CD4-positive, alpha-beta T cell treated with Interleukin-17A for 1 hour (primary cell): ENCODE measurements at places on chromosomes 12 and 14.
A peak's percentile ranks its signal among the peaks of the same experiment; 100 is the strongest.

GRCh38 chr12:26130728-26131127, 5.9 kb upstream of the BHLHE41 start:
- DNase-seq: no peak

DNA sequence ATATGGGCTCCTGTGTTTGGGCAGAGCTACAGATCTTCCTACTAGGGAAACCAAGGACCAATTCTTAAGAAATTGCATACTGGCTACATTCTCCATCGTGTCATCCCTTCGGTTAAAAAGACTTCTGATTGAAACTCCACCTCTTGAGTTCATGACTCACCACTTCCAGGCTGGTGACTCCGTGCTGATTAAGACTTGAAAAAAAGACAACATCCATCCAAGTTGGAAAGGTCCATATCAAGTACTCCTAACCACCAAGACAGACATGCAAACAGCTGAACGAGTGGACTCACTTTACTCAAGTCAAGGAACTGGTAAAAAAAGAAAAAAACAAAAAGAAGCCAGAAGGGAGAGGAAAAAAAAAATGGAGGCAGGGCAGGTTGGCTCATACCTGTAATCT, 63.4 kb downstream of the APOBEC1 start:
- DNase-seq: no peak

DNA sequence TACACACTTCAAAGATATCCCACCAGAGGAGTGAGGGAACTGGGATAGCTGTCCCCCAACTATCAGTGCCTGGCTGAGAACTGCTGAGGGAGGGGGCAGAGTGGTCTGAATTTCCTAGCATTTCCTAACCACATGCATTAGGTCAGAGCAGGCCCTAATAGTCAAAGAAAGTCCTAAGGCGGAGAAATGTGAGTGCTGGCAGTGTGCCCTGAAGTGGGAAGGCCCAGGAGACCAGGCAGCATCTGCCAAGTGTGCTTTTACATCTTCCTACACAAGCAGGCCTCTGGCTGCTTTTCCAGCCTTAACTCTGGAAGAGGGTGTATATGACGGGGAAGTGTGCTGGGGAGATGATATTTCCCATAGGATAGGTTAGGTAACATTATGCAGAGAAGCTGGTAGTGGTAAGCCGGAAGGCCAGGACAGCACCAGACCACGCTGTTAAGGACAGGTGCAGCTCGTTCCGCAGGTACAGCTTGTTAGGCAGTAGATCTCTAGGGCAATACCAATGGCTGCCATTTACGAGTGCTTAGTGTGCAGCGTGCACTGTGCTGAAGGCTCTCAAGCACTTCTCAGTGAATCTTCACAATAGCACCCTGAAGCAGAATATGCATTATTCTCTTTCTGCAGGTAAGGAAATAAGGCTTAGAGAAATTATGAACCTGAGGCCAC, 9.1 kb upstream of the CCDC198 start:
- DNase-seq: no peak

DNA sequence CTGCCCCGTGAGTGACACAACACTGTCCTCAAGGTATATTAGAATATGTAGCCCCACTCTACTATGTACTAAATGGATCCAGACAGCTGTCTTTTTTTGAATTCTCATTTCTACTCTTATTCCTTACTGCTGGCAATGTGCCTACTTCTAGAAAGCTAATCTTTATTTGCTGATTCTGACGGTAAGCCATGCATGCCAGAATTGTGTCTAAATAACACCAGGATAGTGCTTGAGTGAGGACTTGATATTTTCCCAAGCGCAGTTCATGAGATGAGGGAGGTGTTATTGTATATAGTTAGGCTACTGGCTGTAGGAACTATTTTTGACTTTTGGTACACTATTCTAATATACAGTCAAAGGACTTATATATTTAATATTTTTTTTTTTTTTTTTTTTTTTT, 316.2 kb upstream of the NAV3 start:
- DNase-seq: no peak

DNA sequence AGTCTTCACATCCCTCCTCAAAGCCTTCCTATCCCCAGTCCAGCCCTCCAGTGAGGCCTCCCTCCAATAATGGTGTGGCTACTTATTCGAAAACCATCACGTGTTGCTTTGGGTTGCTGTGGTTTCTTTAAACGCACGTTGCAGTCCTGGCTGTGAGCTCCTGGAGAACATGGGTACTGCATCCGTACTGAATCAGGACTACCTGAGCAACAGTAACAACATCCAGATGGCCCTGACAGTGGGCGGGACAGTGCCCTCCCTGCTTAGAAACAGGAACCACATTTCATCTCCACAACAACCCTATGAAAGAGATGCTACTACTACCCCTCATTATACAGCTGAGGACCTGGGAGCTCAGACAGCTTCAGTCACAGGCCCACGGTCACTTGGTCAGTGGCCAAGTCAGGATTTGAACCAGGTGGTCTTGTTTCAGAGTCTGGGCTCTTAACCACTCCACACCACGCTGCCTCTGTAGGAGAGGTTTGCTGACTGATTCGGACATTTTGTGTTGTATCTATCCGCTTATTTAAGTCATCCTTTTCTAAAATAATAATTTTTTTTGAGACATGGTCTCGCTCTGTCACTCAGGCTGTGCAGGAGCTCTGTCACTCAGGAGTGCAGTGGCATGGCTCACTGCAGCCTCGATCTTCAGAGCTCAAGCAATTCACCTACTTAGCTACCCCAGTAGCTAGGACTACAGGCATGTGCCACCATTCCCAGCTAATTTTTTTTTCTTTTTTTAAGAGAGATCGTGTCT, 104.8 kb downstream of the DPF3 start:
- no peak for DNase-seq

GRCh38 chr12:116492703-116493324, 66.4 kb upstream of the MAP1LC3B2 start:
- no peak for DNase-seq

GRCh38 chr12:27852117-27852516, 72.1 kb upstream of the MANSC4 start:
- DNase-seq: no peak

- peak; percentile 68 for DNase-seq
These were observed 18.0 kb downstream of the LRRC74A start for GRCh38 chr14:76844223-76844622.

GRCh38 chr12:21769307-21769706, 5.2 kb downstream of the KCNJ8 start:
- no peak for DNase-seq

DNA sequence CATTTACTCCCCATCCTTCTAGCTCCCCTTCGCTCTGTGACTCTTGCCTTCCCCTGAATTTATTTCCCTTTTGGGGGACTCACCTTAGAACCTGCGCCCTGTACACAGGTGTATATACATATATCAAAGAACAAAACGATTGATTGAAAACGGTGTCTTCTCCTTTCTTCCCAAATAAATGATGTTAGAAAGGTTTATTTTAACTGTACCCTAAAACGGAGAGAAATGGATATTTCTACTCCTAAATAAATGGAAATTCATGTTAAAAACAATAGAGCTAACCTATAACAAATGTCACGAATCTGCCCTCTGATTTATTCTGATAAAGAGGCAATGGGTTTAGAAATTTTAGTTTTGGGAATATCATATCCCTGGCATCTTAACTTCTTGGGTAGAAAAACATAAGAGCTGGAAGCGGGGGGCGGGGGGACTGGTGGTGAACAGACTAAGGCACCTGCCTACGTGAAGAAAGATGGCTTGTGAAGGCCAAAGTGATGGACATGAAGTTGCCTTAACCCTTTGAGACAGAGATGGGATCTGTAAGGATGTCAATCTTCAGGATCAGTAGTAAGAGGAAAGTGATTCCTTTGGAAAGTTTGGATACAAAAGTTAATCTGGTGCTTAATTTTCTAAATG, 8.8 kb upstream of the LHX5 start:
- DNase-seq: no peak

DNA sequence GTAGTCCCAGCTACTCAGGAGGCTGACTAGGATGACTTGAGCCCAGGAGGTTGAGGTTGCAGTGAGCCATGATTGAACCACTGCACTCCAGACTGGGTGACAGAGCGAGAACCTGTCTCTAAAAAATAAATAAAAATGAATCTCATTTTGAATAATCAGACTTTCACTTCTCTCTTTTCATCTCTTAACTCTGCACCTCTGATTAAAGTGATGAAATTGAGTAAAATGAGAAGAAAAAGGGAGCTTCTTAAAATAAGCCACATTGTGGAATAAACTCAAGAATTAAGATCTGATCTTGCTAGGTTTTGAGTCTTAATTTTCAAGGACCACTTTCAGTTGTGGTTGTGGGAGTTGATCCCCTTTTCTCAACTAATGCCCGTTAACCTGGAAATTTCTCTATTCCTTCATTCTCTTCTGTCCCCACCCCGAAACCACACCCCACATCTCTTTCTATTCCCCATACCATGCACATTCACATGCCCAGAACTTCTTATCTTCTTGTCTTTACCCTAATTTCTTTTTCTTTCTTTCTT, 70.9 kb upstream of the ETV6 start:
- no peak for DNase-seq

DNA sequence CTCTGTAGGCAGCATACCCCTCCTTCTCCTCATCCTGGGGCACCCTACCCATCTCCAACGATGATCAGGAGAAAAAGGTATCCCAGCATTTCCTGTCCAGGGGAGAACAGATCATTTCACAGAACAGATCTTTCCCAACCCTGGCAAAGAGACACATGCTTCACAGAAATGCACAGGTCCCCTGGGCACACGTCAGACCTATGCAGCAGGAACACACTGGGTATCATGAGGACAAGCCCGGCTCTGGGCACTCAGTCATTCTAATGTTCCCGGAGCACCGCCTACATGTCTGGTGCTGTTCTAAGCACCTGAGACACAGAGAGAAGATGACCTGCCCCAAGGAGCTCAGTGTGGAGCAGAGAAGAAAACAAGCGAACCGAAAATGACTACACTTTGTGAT, 56.2 kb downstream of the ACTN1 start:
- no peak for DNase-seq

DNA sequence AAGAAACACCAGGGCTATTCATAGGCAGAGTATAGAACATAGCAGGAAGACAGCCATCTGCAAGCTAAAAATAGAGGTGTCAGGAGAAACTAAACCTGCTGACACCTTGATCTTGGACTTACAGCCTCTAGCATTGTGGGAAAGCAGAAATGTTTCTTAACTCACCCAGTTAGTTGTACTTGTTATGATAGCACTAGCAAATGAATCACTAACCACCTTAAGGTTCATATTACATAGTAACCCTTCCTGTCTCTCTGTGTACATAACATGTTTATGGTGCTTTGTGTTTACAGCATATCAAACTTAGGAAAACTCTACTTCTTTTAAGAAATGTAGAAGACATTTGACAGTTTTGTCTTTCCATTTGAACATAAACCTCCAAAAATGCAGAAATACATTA, 1031.3 kb downstream of the FSCB start:
- DNase-seq: no peak

- DNase-seq: no peak
These were observed 4.3 kb downstream of the CCDC196 start for GRCh38 chr14:66490143-66491111.

DNA sequence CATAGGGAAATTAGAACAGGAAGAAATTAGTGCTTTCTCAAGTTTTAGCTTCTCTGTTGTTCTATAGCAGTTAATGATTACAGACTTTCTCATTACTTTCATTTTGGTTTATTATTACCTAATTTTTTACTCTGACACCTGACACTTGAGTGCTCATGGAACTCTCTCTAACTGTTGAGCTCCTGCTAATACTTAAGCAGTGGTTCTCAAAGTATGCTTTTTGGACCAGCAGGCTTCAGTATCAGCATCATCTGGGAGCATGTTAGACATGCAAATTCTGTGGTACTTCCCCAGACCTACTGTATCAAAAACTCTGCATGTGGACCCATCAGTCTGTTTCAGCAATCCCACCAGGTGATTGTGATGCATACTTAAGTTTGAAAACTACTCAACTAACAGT, 235.3 kb downstream of the CCDC91 start:
- no peak for DNase-seq

DNA sequence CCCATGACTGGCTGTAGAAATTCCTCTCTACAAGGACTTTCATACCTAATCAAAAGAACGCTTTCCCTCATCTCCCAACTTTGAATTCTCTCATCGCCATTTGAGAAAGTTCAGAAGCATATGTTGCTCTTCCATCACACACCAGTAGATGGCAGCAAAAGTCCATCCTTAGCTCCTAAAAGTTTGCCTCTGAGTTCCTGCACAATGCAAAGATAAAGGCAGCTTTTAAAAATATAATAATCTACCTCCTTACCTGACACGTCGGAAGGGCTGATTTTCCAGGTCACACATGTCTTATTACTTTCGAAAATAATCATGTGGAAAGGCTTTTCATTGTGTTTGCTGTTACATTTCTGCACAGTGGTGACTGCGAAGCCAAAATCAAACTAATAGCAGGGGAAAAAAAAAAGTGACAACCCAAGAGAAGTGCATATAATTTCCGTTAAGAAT, 456.7 kb upstream of the SEL1L start:
- DNase-seq: peak; percentile 36

- no peak for DNase-seq
These were observed 59.4 kb upstream of the E2F7 start for GRCh38 chr12:77124767-77125166.

- no peak for DNase-seq
These were observed 360.9 kb downstream of the ADGRD1 start for GRCh38 chr12:131314524-131315090.

DNA sequence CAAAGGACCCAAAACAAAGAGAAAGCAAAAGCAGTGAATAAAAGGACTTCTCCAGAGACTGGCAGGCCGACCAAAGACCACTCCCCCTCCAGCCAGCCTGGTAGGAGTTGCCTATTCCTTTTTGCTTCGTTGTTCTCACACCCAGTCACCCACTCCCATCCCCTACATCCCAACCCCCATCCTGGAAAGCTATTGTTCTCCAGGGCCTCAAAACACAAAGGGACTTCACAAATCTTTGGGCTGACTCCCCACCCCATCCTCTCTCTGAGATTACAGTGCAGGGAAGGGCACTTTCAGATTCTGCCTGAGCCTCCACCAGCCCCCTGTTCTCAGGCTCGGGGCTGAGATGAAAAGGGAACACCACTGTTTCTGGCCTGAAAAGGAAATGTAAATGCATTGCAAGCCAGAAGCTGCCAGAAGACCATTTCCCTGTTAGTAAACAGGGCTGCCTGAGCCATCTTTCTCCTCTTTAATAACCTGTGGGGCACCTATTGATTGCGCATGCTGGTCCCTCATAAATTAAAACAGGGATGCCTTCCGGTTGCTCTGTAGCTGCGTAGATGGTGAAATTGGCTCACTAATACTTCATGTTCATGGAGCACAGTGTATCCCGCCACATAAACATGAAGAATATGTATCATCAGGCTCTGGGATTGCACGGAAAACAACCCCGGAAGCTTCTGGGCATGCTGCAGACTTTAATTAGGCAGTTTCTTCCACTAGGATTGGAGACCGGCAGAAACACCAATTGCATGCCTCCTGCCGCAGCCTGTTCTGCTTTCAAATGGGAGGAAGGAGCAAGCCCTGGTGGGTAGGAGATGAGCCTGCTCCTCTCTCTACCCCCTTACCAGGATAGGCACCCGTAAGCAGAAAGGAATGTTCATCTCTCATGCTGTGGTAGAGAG, 130.3 kb upstream of the FUT8 start:
- peak; percentile 26 for DNase-seq
